ENCODE measurements at places on chromosomes 7 and 10. TPM values are rescaled to one million over a fixed set of nuclear protein-coding genes. Genes with fewer than 3 reads are reported as not detected.

Gene GBX1
- not detected for total RNA-seq

DNA sequence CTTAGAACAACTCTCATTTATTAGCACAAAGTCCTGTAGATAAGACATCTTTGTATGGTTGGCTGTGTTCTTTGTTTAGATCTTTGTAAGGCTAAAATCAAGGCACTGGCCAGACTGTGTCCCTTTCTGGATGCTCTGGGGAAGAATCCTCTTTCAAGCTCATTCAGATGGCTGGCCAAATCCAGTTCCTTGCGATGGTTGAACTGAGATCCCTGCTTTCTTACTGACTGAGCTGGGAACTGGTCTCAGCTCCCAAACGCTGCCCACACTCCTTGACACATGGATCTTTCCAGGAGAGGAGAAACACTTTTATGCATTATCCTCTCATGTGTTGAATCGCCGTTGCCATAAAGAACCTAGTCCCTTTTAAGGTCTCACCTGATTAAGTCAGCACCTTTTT is 586.5 kb upstream of the IGFBP3 start:
- no peak for DNase-seq
- H3K4me1 ChIP-seq, result no peaks in the 10 kb centered on the region
- no peak overlapping the region for H3K4me3 ChIP-seq
- H3K36me3 ChIP-seq, result no peaks in the 10 kb centered on the region
- H3K27me3 ChIP-seq, result no peaks in the 10 kb centered on the region

Gene BEND7
- not detected for total RNA-seq

- H3K4me1 ChIP-seq, result no peaks in the 10 kb centered on the region
- no peaks in the 10 kb centered on the region for H3K27me3 ChIP-seq
- DNase-seq, result no peak
- no peak overlapping the region for H3K27ac ChIP-seq
- no peaks in the 10 kb centered on the region for H3K36me3 ChIP-seq
Observed at GRCh38 chr10:64275001-64275400, 753.8 kb downstream of the REEP3 start.

DNA sequence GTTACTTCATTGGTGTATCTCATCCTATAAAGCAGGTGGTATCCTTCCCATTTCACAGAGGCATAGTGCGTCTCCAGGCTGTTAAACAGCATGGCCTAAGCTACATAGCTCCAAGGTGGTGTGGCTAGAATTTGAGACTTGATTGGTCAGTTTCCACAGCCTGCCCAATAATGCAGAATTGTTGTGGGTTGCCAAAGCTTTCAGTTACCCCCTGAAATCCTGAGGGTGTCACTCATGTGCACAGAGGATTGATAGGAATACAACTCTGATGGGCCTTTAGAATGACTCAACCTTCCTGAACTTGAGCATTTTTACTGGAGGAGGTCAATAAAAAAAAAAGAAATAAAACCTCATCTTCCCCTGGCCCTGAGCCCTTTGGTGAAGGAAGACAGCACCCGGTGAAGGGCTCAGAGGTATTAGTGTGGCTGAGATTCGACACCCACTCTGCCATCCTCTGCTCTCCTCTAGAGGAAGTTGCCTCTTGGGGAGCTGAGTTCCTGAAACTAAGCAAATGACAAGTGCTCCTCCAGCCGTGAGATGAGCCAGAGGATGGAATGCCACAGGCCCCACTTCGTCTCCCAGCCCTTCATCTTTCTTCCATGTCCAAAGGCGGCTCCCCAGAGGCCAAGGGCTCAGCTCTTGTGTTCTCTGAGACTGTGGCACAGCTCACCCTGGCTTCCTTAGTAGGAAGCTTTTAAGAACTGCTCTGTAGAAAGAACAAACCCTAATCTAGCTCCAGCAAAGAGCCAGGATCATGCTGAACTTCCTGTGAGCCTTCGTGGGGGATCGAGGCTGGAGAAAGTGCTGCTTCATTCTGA is 1.0 kb downstream of the ACSL5 start:
- peak; percentile 43 for DNase-seq
- peak overlapping the region; percentile 93 for H3K4me3 ChIP-seq
- peak overlapping the region; percentile 100 for H3K27ac ChIP-seq
- peaks cover 45% of the 10 kb centered on the region for H3K4me1 ChIP-seq
- no peaks in the 10 kb centered on the region for H3K27me3 ChIP-seq
